ENCODE measurements at places on chromosomes 5 and 9.

- DNase-seq = no peak
These were observed 97.6 kb downstream of the CDH10 start for GRCh38 chr5:24547132-24547531.

- DNase-seq = no peak
These were observed 148.4 kb downstream of the NFIB start for GRCh38 chr9:14165376-14166035.

- DNase-seq = no peak
These were observed 2.4 kb upstream of the SNX2 start for GRCh38 chr5:122772446-122772845.

GRCh38 chr5:140075371-140075770, 32.3 kb upstream of the NRG2 start:
- peak; percentile 11 for DNase-seq

DNA sequence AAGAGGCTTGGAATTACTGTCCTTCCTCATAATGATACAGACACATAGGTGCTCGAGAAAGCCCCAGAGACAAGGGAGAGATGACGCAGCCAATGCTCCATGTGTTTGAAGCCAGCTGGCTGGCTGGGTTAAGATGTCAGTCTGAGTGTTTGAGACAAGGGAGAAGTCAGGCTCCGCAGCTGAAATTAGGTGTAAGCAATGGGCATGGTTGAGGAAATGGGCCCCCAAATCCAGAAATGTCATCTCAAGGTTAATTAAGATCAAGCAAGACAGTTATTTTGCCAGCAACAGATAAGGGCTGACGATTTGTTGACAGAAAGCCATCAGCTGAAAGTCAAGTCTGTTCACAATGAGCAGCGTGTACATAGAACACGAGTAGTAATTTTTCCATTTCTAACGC, 713.4 kb downstream of the IRX1 start:
- no peak for DNase-seq

Data from pons (tissue), 1 donor.